ENCODE measurements at places on chromosomes 7 and 10.

- DNase-seq, result no peak
These were observed 43.0 kb upstream of the DLX6 start for GRCh38 chr7:96962221-96962885.

DNA sequence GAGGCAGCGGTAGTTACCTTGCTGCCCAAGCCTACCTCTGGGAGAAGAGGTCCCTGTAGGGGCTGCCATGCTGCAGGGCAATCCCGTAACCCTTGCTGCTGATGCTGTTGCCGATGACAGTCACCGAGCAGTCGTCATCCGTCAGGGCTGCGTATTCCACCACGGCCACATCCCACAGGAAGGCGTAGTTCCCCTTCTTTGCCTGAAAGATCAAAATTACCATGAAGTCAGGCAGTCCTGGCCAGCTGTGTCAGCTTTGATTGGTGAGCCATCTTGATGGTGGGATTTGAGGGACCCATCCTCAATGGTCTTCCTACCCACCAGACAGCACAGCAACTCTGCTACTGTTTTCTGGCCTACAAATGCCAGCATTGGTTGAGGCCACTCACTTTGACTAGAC lies 746.8 kb downstream of the GRID1 start:
- no peak for DNase-seq

GRCh38 chr7:13540429-13540828 lies 449.0 kb downstream of the ETV1 start:
- DNase-seq, result no peak

- DNase-seq, result peak; percentile 58
These were observed 9.2 kb upstream of the PWWP2B start for GRCh38 chr10:132387764-132388210.

- no peak for DNase-seq
These were observed 345.0 kb upstream of the STEAP1 start for GRCh38 chr7:89809291-89809690.

- DNase-seq, result no peak
These were observed 12.8 kb upstream of the GPR15LG start for GRCh38 chr10:84160663-84161362.

DNA sequence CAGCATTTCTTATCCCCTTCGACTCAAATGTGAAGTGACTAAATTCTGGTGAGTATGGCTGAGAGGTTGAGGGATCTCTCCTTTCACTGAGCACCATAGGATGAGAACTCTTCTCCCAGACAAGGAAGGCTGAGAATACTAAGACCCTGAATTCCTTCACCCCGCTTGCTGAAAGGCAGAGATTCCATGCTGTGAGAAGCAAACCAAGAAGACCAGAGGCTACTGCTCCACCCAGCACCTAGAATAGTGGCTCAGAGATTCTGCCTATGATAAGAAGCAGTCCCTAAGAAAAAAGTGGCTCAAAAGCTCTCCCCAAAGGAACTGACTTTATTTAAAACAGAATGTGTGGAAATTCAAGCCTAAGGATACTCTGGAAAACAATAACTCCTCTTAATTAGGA lies 26.7 kb upstream of the WNT2 start:
- no peak for DNase-seq

GRCh38 chr7:43139137-43139536 lies 26.7 kb downstream of the HECW1 start:
- no peak for DNase-seq

- DNase-seq, result no peak
These were observed 130.1 kb downstream of the MYO3A start for GRCh38 chr10:26064106-26064505.

- no peak for DNase-seq
These were observed 59.8 kb upstream of the ANTXRL start for GRCh38 chr10:46226900-46227558.

DNA sequence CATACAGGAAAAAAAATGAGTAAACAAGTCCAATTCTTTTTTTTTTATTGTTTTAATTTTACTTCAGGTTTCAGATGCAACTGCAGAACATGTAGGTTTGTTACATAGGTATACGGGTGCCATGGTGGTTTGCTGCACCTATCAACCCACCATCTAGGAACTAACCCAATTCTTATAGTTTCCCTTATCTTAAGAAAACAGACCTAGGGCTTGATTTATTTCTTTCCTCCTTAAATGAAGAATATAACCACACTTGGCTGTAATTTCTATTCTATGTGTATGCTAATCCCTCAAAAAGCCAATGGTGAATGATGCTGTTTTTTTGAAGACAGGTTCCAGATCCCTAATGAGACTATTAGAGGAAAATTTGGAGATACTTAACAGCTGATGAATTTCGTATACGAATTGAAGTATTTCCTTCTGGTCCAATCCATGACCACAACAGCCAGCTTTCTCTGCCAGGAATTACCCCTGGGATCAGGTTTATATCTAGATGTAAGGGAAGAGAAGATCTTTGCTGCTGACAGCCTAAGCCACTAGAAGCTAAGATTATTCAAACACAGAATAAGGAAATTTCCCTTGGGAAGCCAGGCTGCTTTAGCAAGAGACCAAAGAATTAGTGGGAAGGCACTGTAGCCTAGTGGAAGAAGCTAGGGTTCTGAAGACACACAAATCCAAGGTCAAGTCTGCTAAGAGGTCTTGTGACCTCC lies 115.8 kb downstream of the INHBA start:
- no peak for DNase-seq

DNA sequence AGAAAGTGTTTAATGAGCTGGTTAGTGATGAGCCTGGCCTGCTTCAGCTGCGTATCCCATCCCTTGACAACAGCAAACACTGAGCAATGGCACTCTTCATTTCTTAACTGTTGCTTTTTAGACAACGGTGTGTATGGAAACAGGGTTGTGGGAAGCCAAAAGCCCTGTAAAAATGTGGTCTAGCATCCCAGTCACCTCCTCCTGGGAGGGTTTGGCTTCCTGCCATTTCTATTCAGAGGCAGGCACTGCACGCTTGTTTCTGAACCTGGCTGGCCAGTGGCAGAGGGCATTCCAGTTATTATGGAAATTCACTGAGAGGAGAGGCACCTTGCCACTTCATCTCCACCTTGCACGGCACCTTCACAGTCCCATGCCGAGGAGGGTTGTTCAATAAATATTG lies 123.0 kb upstream of the ADARB2 start:
- no peak for DNase-seq

- no peak for DNase-seq
These were observed 30.5 kb downstream of the IPMK start for GRCh38 chr10:58237014-58237834.

GRCh38 chr10:83963446-83963845 lies 175.9 kb upstream of the GHITM start:
- DNase-seq, result no peak

GRCh38 chr10:26799342-26799741 lies 61.4 kb downstream of the ABI1 start:
- DNase-seq, result no peak

GRCh38 chr10:19930936-19931893 lies 115.0 kb downstream of the PLXDC2 start:
- no peak for DNase-seq

DNA sequence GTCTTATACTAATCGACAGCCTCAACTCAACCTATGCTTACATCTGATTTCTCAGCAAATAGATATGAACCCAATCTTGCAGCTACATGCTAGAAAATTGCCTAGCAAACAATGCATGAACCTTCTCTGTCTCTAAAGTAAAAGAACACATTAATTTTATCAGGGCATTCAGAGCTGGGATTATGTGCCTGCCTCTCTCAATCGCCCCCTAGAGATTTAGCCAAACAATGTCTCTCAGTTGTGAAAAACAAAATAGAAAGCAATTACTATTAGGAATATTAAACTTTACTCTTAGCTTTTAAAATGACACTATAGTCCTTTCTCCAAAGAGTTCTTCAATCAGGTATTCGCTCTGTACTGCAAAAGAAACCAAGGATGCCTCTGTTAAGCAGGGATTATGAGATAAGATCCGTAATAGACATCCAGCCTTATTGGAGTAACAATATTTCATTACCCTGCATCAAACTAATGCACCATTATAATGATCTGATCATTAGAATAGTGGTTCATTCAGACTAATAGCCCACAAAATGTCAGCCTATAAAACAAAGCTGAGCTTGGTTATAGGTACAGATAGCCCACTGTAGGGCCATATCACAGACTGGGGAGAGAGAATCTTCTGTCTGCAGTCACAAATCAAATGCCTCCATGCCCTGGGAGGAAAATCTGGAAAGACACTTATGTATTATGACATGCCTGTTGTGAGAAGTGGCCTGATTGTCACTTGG lies 736.9 kb downstream of the PARD3 start:
- no peak for DNase-seq

GRCh38 chr10:48770561-48771089 lies 86.0 kb downstream of the WDFY4 start:
- DNase-seq, result no peak

- no peak for DNase-seq
These were observed 267.6 kb downstream of the GPAM start for GRCh38 chr10:111916011-111916410.

DNA sequence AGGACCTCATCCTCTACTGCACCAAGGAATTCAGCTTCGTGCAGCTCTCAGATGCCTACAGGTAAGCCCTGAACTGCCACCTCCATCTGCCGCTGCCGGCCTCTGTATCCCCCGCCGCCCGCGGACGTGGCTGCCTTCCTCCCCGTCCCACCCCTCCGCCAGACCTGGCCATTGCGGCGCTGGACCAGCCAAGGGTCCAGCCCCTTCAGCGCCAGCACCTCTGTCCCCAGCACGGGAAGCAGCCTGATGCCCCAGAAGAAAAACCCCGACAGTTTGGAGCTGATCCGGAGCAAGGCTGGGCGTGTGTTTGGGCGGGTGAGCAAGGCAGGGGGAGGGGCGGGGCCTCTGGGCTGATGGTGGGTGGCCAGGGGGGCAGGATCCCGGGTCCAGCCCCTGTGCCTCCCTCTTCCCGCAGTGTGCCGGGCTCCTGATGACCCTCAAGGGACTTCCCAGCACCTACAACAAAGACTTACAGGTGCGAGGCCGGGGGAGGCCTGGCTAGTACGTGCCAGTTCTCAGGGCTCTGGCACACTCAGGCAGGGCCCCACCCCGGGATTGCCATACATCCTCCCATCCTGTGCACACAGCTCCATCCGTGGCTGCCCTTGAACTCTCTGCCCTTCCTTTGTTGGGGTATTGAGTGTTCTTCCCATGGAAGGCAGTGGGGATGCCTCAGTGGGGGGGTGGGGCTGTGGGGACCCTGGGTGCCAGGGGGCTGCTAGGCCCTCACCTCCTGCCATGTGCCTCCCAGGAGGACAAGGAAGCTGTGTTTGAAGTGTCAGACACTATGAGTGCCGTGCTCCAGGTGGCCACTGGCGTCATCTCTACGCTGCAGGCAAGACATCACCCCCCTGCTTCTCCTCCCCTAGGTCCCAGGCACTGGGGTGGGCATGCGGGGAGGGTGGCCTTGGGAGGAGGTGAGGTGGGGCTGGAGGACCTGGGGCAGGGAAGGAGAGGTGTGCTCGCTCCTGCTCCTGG lies 13.5 kb downstream of the ASL start:
- DNase-seq, result no peak

- no peak for DNase-seq
These were observed 88.3 kb upstream of the CHST15 start for GRCh38 chr10:124181656-124182055.

DNA sequence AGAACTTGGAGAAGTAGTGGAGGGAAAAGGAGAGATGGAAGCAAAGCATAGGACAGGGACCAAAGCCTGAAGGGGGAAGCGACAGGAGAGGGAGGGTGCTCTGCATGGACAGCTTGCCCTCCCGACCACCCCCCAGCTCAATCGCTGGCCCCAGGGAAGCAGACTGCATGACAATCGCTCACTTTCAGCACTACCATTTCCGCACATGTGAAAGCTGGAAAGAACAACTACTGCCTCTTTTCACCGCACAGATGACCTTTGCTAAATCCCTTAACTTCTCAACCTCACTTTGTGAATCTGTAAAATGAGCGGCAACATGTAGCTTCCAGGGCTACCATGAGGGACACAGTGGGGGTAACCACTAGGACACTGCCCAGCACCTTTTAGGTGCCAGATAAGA lies 17.1 kb downstream of the VOPP1 start:
- no peak for DNase-seq

DNA sequence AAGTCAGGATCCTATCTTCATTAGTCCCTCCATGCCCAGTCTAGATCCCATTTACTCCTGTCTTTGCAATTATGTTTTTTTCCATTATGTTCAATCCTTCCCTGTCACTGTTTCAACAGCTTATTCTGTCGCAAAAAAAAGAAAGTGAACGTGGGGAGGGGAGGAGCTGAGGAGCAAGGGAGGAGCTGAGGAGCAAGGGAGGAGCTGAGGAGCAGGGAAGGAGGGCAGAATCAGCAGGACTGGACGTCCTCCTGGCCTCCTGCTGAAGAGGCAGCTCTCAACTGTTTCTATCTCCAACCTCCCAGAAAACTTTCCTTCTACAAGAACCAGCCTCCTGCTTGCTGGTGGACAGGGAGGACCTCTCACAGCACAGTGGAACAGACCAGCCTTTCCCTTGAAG lies 26.0 kb downstream of the LARP4B start:
- DNase-seq, result no peak

- DNase-seq, result no peak
These were observed 69.8 kb downstream of the ORC5 start for GRCh38 chr7:104137971-104138370.

GRCh38 chr7:84674236-84674913 lies 479.8 kb upstream of the SEMA3A start:
- no peak for DNase-seq
